ENCODE measurements at places on chromosomes 2 and 18.

- no peak for DNase-seq
Observed at GRCh38 chr2:96921561-96922319, 51.9 kb upstream of the SEMA4C start.

DNA sequence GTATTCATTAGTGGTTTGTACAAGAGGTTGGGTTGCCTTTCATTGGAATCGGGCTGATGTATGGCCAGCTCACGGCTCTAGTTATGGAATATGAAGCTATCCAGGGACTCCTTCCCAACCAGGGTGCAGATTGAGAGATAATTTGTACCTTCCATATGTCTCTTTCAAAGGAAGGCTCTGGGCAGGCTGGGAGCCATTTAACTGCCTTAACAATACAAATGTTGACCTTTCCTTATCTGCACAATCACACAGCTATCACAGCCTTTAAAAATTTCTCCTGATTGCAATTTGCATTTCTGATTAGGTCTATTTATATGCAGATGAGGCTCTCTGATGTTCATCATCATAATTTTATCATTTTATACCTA, 58.7 kb downstream of the MYO3B start:
- no peak for DNase-seq

DNA sequence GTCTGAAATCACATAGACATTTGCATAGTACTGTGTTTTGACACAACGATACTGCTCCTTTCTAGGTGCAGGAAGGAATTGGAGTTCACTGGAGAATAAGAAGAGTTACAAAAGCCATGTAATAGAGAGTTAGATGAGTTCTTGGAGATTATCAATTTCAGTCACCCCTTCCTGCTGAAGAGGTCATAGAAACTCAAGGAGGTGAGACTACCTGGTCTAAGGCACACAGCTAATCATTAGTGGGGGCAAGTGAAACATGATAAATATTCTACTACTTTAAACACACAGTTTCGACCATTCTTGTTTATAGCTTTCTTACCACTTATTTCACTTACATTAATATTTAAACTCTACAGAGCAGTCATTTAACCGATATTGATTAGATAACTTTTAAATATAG, 286.9 kb upstream of the NXPH2 start:
- no peak for DNase-seq

GRCh38 chr2:195363496-195363895, 293.5 kb upstream of the SLC39A10 start:
- no peak for DNase-seq

GRCh38 chr2:54053830-54054229, 61.6 kb upstream of the ACYP2 start:
- DNase-seq = no peak

- no peak for DNase-seq
Observed at GRCh38 chr2:64153811-64154210, 9.6 kb upstream of the PELI1 start.
